ENCODE measurements at places on chromosomes 3 and 15.

DNA sequence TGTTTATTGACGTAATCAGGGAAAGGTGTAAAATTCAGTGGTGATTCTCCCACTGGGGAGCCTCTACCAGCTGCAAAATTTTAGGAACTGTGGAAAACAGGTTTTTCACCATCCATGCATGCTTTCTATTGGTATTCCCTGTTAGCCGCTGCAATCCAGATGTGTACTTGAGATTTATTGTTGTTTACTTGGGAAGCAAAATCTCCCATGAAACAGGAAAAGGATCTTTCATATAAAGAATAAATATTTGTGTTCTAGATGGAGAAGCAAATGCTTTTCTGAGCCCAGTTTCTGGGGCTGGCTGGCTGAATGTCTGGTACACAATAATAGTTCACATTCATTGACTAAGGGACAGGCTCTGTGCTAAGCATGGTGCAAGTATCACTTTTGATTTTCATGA is 144.6 kb upstream of the RASGRP1 start:
- DNase-seq = no peak

- DNase-seq = no peak
These were observed 29.4 kb downstream of the CCK start for GRCh38 chr3:42236611-42237010.

DNA sequence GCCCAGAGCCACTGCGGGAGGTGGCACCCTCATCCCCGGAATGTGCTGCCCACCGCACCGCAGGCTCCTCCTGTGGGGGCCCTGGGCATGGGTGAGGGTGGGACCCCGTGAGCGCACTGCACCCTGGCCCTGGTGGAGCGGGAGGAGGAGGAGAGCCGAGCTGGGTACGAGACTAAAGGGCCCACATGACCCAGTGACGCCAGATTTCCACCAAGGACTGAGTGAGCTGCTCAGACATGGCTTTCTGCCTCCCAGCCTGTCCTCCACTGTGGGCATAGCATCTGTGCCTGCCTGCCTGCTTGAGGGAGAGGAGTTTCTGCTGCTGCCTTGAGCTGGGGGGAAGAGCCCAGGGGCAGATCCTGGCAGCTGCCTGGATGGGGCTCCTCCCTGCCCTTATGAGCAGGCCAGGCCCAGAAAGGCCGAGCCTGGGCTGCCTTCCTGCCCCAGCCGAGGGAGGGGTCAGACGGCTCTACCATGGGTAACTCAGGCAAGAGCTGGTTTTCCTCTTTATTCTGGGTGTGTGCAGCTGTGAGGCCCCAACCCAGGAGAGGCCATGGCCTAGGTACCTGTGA is 88.4 kb downstream of the VGLL4 start:
- DNase-seq = no peak

DNA sequence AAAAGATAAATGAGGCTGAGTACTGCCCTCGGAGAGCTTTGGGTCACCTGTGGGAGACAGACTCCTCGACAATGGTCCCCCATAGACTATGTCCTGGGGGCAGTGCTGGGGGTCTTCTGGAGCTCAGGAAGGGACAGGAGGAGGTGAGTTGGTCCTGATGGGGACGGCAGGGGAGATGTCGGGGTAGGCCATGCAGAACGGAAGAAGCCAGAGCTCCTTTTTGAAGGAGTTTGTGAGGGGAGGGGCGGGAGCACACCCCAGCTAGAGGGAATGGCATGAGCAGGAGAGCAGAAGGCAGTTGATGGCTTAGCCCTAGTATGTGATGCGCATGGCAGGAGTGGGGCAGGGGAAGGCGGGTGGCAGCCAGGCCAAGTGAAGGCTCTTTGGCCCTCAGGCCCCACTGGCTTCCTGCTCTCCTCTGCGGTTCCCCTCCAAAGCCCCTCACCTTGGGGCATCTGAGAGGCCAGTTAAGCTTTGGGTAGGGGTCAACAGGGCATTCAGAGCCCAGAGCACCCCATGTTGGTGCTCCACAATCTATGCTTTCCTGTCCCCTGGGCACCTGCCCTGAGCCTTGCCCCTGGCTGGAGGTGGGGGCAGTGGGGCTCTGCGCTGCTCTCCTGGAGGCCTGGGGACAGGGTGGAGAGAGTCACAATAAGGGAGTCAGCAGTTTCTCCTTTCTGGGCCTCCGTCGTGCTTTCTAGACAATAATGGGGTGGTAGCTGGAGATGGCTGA is 179.3 kb downstream of the SMAD6 start:
- no peak for DNase-seq

- DNase-seq = no peak
These were observed 5.7 kb downstream of the NTRK3 start for GRCh38 chr15:88250826-88251225.

DNA sequence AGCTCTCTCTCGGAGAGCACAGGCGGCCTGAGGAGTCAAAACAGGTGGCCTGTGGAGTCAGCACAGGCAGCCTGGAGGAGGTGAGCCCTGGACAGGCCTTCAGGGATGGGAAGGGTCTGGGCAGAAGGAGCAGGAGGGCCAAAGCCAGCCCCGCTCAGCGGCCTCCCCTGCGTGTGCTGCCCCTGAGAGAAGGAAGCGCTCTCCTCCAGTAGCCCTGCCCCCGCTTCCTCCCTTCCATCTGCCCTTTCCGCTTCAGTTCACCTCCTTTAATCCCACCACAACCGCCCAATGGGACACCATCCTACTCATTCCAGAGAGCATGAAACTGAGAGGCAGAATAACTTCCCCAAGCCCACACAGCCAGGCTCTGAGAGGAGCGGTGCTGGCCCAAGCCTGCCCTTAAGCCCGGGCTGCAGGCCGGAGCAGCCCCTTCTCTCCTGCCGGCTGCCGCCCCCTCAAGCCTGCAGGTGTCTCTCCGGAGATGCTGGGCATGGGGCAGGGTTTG is 3.2 kb upstream of the NR2E3 start:
- no peak for DNase-seq

DNA sequence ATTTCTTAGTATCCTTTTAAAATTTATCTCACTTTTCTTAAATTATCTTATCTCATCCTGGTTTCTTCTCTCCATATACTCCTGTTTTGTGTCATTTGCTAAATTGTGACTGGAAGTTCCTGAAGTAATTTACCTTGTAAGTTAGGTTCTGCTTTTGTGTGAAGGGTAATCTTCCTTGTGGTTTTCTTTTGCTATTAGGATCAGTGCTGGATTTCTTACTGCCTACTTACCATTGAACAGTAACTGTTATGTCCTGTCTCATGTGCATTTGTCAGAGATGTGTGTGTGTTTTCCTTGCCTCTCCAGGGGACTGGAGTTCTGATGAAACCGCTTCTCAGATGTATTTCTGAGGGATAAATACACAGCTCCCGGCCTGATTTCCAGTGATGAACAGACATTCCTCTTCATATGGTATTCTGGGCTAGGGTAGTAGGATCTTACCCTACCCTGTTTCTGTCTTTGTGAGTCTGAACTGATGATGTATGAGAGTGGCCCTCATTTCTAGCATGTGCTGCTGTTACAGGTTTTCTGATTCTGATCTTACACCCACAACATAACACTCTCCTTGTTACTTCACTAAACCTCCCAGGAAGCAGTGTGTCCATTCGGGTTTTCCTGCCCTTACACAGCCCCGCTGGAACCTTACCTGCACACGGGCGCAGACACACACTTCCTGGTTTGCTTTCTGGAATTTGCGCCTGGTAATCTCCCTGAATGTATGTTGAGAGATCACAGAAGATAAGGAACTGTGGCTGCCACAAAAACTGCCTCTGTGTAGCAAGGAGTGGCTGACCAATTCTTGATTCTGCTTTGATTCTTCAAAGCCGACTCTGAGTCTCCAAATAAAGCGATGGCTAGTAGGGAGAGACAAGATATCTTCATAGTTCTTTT is 14.7 kb downstream of the PAK2 start:
- no peak for DNase-seq

DNA sequence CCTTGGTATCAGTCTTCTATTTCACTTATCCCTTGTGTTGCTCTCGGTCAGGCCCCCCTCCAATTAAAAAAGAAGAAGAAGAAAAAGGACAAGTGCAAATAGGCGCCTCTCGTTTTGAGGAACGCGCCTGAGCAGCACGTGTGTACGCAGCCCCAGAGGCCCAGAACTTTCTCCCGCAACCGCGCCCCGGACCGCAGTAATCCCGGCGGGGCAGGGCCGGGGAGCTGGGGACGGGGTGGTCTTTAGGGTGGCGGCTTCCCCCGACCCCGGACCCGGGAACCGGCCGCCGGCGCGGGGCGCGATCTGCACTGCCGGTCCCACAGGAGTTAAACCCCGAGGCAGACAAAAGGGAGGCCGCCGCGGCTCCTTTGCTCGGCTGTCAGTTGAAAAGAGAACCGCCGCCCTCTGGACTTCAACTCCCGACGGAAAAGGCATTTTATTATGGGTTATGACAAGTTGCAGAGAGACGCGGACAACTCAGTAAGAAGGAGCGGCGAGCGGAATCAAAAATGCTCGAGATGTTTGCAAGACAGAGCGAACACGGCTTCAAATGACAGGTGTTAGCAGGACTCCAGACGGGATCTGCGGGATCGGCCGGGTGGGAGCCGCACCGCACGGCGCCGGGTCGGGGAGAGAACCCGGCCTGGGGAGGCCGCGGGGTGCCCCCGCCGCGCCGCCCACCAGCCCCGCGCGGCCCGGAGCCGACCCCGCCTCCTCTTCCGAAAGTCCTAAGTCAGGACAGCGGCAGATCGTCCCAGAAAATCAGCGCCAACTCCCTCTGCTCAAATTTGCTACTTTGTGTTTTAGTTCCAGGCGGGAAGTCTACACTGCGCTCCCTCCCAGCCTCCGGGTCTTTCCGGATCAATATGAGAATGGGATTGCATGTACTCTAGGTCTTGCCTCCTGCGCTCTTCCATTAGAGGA is 79.0 kb downstream of the NR2F2 start:
- DNase-seq = no peak

DNA sequence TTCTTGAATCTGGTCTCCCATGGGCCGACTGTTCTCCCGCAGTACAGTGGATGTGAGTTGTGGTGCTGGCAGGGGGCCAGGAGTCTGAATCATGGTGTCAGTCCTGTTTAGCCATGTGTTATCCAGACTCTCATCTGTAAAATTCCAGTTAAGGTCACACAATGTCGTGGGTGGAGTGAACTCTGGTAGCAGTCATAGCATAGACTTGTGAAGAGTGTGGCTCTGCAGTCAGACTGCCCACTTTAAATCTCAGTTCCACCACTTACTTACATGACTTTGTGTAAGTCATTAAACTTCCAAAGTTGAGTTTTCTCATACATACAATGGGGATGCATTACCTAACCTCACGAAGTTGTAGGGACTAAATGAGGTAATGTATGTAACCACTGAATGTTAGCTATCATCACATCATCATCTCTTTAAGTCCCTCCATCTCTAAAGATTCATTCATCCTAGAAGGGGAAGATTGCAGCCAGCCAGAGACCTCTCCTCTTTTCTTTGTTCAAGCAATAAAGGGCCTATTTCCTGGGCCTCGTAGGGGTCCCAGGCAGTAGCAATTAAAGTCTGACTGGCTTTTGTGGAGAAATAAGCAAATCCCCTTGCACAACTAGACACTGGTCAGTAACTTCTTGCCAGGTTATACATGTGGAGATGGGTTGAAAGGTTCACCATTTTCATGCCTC is 93.9 kb downstream of the PCCB start:
- DNase-seq = no peak

GRCh38 chr15:71349736-71350526 is 234.7 kb downstream of the THSD4 start:
- no peak for DNase-seq

DNA sequence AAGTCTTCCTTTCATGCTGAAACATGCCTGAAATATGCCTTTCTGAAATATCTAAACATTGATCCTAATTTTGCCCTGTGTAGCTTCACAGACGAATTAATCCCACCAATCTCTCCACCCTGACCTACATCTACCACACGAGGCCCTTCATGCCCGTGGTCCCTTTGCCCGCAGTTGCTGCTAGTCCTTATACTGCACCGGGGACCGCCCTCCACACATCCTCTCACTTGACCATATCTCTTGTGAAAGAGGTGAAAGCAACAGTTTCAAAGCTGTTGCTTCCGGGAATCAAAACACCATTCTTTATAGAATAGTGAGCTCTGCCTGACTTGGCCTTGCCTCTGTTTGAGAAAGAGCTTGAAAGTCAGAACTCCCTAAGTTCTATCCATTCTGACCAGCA is 499.5 kb downstream of the NTRK3 start:
- no peak for DNase-seq

- DNase-seq = no peak
These were observed 18.1 kb downstream of the ADGRG7 start for GRCh38 chr3:100627491-100627890.

DNA sequence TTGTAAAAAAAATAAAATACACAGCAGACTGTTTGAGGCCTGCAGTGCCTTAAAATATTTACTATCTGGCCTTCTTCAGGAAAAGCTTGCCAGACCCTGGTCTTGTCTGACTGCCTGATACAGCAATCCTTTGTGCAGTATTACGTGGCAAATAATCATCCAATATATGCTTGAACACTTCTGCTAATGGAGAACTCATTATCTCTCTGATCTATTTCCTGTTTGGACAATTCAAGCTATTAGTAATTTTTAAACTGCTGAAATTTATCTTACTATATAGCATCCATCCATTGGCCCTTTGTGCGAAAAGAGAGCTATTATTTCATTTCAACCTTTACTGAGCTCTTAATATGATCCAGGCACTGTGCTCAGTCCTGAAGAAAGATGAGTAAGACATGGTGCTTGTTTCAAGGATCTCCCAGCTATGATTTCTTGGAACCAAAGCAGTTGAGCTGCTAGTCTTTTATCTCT is 15.9 kb downstream of the ATG7 start:
- no peak for DNase-seq

GRCh38 chr15:80974914-80975313 is 14.7 kb downstream of the MESD start:
- DNase-seq = no peak

GRCh38 chr3:71398157-71398836 is 185.2 kb downstream of the FOXP1 start:
- DNase-seq = no peak

GRCh38 chr15:78192826-78193594 is 41.4 kb downstream of the ACSBG1 start:
- no peak for DNase-seq

- no peak for DNase-seq
These were observed 17.6 kb downstream of the CALML4 start for GRCh38 chr15:68187559-68187958.

DNA sequence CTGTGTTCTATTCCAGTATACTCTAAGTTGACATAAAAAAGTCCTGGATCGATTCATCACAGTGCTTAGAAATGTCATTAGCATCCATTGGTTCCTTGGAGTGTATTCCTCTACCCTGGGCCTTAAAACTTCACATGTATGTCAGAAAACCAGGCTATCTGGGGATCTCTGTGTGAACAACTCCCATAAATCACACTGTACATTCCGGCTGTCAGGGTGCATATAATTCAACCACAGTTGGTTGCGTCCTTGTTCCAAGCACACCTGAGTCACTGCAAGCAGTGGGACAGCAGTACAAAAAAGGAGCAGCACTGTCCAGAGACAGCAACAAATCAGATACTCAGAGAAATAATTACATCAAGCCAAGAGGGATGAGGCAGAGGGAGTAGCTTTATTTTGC is 52.4 kb downstream of the PDZRN3 start:
- DNase-seq = no peak
